NCI-H187 (cell line): ENCODE measurements at places on chromosomes 3 and 15.

DNA sequence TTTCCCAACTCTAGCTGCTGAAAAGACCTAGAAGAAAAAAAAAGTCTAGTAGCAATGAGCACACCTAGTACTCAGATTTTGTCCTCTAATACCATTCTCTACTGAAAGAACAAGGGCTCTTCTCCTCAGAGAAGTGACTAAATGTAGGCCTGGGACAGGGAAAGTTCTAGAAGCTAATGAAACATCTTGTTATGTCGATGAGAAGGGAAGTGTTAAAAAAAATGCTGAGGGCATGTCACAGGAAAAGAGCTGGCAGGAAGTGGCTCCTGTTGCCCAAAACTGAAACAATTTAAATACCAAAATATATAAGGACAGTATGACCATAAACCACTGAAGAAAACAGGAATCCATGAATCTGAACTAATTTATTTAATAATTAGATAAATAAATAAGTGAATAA lies 581.4 kb upstream of the TBL1XR1 start:
- no peak for DNase-seq

DNA sequence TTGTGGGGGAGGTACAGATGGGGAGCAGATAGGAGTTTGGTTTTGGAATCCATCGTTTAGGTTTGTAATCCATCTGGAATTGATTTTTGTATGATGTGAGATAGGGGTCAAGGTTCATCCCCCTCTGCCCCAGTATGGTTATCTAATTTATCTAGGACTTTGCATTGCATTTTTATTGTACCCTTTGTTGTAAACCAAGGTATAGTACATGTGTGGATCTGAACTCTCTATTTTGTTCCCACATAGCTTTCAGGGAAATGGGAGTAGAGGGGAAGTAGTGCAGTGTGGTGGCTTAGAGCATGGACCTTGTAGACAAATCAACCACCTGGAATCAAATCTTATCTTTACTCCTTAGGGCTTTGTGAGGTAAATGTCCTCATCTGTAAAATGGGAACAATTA lies 65.7 kb downstream of the RAD54L2 start:
- DNase-seq: no peak

GRCh38 chr3:30614943-30615342 lies 8.5 kb downstream of the TGFBR2 start:
- no peak for DNase-seq

DNA sequence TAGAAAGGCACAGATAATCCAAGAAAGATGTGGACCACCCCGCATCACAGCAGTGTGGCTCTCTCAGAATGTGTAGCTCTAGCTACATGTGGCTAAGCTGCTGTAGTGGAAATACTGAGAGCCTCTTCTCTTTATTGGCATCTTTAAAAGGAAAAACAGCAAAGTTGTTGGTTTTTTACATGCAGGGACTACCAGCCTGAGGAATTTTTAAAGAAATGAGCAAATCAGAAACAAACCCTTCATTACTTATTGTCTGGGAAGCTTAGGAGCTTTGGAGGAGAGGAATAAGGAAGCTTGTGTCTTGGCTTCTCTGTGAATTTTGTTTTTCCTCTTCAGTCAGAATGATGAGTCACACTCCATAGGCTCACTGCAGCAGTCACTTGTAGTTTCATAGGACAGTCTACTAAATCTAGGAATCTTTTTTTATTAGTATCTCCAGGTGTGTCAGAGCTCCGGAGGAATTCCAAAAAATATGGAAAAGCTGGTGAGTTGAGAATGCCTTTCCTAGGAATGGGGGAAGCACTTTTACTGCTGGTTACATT lies 27.5 kb downstream of the POLG start:
- DNase-seq: no peak

DNA sequence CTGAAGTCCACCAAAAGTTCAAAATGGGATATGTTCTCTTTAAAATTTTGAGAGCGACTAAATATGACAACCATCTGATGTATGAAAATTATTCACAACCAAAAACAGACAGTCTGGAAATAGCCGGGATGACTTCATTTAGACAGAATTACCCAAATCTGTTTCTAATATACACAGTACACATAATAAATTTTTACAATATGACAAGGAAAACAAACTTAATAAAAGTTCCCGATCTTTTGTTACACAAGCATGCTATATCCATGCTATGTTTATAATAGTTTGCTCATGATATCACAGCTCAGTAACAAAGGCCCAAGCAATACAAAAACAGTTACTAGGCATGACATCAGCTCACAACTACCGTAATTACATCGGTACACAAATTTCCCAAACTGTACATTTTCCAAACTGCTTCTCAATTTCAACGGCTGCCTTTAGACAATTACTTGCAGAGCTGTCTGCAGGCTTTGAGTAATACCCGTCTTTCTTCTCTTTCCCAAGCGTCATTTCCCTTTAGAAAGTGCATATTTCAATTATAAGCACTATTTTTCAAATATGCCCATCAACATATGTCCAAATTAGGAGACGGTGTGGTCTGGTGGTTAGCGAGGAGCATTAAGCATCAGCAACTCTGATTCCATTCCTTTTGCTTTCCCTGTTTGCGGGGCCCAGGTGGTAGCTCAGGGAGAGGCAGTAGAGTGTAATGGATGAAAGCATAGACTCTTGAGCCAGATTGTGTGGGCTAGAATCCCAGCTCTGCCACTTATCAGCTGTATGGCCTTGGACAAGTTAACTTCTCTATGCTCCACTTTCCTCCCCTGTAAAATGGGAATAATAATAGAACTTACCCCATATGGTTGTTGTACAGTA lies 481.2 kb downstream of the FOXP1 start:
- DNase-seq: no peak

GRCh38 chr3:185715091-185715490 lies 109.8 kb downstream of the IGF2BP2 start:
- no peak for DNase-seq

DNA sequence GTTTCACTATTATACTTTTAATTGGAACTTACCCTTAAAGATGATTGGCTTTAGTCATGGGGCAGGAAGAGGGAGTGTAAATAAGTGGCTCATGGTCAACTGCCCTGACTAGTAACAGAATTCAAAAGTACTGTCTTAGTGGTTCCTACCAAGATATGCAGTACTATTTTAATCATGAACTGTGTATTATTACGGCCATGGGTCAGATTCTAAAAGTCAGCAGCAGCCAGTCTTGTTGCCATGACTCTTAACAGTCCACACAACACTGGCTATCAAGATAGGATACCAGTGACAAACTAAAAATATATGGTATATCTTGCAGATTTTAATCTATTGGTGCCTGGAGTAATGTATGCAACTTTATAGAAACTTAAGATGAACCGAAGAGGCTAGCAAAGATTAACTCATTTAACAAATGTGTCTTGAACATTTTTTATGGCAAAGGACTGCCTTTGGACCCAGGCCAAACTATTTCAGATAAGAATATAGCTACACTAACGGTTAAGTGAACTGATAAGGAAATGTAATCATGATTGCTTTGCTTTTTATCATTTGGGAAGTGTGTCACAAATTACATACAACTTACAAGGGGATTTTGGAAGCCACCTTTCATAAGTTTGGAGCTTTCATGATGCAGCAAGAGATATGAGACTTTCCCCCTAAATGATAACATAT lies 163.7 kb downstream of the TCF12 start:
- no peak for DNase-seq

- no peak for DNase-seq
Observed at GRCh38 chr3:30681649-30682211, 75.3 kb downstream of the TGFBR2 start.

GRCh38 chr15:37824717-37825382 lies 109.6 kb upstream of the TMCO5A start:
- DNase-seq: no peak

GRCh38 chr3:2484162-2485026 lies 385.7 kb downstream of the CNTN4 start:
- no peak for DNase-seq

GRCh38 chr3:64905906-64906410 lies 218.2 kb upstream of the ADAMTS9 start:
- no peak for DNase-seq

GRCh38 chr15:78033864-78034263 lies 43.6 kb downstream of the TBC1D2B start:
- DNase-seq: no peak

- DNase-seq: no peak
Observed at GRCh38 chr3:12275974-12276650, 12.8 kb upstream of the PPARG start.

GRCh38 chr3:156358232-156358631 lies 196.7 kb downstream of the SSR3 start:
- DNase-seq: no peak

GRCh38 chr3:135261214-135261775 lies 466.2 kb downstream of the EPHB1 start:
- no peak for DNase-seq

- DNase-seq: no peak
Observed at GRCh38 chr15:70437089-70437488, 326.3 kb downstream of the UACA start.

- DNase-seq: no peak
Observed at GRCh38 chr3:71846185-71846584, 61.2 kb upstream of the PROK2 start.

DNA sequence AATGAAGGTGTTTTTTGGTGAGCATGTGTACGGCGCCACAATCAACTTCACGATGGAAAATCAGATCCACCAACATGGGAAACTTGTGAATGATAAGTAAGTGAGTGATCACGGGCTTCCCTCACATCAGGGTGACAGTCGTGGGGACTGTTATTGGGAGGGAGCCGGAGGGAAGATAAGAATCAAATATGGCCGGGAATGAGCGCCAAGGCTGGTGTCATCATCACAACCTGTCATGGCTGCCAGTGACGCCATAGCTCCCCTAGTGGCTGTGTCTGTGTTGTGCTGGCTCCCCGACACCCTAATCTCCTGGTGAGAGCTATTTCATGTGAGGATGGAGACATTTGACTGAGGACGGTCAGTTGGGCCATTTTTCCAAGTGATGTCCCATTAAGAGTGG lies 168.5 kb downstream of the SV2B start:
- no peak for DNase-seq

DNA sequence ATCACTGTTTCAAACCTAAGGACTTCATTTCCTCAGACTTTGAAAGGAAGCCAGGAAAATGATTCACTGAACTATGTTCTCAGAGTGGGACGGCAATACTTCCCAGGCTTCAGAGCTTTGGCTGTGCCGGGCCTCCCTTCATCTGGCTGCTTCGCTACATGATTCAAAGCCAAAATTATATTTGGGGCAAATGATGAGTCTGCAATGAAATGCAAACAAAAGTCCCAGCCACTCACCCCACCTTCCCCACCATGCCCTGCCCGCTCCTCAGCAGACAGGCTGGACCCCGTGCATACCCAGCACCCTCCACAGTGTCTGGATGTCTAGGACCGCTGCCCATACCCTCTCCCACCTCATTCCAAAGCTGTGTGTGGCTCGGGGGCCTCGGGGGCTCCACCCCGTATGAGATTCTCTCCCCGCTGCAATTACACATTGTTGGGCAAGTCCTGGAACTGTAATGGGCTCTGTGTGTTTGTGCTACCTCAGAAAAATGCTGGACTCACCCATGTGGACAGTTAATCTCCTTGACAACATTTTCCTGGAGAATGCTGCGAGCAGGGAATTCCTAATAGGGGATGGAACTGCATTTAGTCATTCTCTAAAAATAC lies 32.2 kb downstream of the ATP10A start:
- no peak for DNase-seq

GRCh38 chr15:51060030-51060673 lies 34.6 kb downstream of the TNFAIP8L3 start:
- no peak for DNase-seq

DNA sequence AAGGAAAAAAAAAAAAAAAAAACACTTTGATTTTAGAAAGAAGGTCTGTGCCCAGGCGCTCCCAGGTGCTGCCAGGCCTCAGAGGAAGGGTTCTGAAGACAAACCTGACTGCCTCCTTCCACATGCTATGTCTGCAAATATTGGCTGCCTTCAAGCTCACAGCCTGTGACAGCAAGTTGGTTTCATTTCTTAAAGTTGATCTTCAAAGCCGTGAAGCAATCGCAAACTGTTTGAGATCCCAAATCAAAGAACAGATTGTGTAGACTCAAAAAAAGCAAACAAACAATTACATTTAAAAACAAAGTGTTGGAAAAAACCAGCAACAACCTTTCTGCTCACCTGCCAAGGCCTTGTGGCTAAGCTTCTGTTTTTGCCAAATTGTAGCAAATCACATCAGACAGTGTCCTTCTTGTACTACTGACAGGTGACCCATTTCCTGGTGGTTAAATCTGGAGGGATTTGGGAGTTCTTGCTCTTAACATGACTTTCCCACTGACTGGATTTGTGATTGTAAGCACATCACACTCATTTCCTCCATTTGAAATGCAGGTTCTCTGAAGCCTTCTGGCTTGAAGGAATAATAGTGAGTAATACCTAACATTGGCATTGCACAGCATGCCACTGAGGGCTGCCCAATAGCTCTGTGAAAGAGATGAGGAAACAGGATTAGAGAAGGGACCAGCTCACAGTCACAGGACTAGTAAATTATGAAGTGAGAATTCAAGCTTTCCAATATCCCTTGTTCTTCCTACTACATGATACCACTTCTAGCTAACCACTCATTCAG lies 502.4 kb downstream of the LPP start:
- DNase-seq: no peak

DNA sequence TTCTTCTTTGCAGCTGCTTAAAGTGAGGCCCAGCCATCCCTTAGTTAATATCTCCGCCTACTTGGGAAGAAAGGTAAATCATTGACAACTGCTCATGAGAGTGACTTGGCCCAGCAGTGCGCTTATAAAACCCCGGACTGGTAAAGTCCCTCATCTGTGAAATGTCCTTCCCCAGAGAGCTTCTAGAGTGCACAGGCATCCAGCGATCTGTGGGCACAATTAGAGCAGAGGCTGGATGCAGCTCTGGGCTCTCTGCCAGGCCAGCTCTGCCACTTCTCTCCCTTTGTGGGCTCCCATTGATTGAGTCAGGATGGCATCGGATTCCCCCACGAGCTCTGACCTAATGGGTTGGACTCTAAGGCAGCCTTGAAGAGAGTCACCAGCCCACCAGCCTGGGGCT lies 219.0 kb upstream of the LINGO1 start:
- no peak for DNase-seq

DNA sequence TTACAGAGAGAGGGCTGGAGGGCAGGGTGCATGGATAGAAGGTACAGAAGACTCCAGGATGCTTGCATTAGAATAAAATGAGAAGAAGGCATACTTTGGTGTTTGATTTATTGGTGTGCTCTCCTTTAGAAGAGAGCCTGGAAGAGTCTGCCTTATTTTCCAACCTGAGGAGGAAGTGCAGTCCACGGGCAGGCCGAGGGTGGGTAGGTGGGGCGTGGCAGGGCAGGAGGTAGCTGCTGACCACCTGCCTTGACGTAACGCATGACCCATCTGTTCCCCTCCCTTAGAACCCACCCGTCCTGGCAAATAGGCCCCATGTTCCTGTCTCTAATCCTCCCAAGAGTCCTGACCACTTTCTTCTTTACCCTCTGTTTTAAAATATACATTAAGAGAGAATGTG lies 222.3 kb upstream of the LYSMD4 start:
- DNase-seq: no peak

GRCh38 chr3:100155128-100155527 lies 40.8 kb upstream of the FILIP1L start:
- DNase-seq: no peak

- no peak for DNase-seq
Observed at GRCh38 chr3:32022947-32023346, 41.4 kb downstream of the ZNF860 start.

- no peak for DNase-seq
Observed at GRCh38 chr3:178072391-178073305, 463.6 kb upstream of the KCNMB2 start.

- DNase-seq: no peak
Observed at GRCh38 chr15:92603743-92604470, 51.7 kb downstream of the FAM174B start.
